Skin of body (tissue), 3 donors: ENCODE measurements at places on chromosomes 13 and 19.
A peak's percentile ranks its signal among the peaks of the same experiment; 100 is the strongest.

- DNase-seq, result no peak
These were observed 10.4 kb upstream of the LCP1 start for GRCh38 chr13:46192412-46192811.

- DNase-seq, result no peak
These were observed 984.8 kb upstream of the MIR17HG start for GRCh38 chr13:90362707-90363106.

DNA sequence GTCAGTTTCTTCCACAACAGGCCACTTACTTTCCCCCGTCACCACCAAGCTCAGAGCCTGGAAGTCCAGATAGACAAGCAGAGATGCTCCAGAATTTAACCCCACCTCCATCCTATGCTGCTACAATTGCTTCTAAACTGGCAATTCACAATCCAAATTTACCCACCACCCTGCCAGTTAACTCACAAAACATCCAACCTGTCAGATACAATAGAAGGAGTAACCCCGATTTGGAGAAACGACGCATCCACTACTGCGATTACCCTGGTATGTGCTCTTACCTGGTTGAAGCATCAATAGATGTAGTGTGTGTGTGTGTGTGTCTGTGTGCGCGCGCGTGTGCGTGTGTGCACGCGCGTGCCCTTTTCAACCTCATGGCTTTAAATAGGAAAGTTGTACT lies 3.7 kb downstream of the KLF5 start:
- DNase-seq, result no peak

DNA sequence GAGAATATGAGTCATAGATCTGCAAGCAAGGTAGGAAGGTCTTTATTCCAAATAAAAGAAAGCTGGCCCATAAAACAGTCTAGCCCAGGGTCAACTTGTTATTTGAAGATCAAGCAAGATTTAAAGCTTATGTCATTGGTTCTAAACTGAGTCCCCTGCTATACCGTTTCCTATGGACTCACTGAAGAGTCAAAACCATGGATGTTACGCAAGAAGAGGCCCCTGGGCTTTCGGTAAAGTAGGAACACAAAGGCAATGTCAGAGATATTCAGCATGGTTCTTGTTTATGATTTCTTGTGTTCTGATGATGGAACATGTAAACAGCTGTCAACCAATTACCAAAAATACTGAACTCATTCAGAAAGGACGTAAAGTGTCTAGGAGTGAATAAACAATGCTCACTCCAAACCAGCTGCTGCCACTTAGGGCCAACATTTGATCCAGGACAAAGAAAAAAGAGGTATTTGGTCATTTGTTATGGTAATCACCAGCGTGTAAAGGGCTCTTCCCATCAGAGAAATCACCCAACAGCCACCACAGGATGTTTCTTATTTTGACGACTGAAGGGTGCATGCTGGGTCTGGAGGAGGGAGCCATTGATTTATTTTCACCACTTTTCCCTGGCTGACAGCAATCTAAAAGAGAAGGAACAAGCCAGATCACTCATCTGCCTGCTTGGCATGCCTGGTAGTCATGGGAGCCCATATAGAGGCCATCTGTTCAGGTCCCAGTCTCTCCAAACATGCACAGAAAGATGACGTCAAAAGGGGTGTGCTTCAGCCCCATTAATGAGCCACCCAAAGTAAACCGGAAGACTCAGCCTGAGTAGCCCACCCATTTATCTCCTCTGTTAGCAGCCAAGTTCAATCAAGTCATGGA lies 68.3 kb downstream of the FGF14 start:
- no peak for DNase-seq

DNA sequence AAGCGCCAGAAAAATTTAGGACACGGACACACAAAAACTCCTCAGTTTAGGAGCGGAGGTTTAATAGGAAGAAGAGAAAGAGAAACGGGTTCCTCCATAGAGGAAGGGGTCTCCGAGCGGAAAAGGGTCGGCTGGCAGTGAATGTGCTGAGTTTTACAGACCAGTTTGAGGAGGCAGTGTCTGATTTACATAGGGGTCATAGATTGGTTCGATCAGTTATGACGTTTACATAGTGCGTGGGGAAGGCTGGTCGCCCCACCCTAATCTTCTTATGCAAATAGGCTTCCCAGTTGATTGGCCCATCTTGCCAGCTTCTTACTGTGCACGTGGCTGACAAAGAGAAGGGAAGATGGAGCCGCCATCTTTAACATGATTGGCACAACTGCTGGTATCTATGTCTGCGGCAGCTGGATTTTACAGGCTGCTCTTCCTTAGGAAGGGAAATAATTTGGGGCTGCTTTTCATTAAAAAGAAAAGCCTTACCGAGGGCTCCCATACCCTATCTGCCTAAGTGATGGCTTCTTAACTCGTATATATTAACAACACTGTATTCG lies 1.2 kb upstream of the ZNF225 start:
- peak; percentile 24 for DNase-seq

GRCh38 chr13:81116461-81117282 lies 775.7 kb upstream of the SPRY2 start:
- DNase-seq, result no peak

GRCh38 chr19:14404312-14404711 lies 14.8 kb downstream of the DDX39A start:
- DNase-seq, result no peak

DNA sequence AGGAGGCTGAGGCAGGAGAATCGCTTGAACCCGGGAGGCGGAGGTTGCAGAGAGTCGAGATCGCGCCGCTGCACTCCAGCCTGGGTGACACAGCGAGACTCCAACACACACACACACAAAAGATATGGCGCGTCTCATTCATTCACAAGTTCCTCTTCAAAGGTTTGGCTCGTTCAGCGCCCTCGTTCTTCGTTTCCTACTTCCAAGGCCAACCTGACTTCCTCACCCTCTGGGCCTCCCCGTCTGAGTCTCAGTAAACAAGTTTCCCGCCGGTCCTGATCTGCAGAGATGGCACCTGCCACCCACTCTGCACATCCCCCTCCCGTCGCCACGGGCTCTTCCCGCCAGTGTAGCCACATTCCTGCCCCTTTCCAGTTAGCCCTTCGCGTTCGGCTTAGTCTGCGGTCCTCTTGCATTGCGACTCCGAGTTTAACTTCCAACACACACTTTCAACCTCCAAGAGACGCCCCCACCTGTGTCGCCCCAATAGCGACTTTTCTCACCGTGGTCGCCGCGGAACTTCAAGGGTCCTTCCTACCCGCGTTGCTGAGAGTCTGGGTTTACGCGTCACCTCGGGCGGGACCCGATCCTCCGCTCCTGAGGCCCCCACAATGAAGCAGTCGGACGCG lies 1.3 kb upstream of the BSG start:
- DNase-seq, result peak; percentile 44

DNA sequence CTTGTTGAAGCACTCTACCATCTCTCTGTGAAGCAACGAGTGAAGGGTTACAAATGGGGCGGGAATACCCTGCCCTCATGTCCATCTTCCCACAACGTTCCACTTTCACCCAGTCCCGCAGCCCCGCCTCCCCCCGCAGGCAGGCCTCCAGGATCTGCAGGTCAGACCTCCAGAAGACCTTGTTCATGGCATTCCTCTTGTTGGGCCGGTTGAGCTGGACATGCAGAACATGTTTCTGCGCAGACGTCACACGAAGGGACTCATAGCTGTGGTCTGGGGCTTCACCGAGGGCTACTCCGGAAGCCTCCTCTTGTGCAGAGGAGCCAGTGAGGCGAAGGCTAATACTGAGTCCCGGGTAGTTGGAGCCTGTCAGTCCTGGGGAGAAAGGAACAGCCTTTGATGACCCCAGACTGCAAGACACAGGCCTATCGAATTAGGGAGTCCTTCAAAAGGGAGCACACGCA lies 420 bp downstream of the ECH1 start:
- peak; percentile 27 for DNase-seq

DNA sequence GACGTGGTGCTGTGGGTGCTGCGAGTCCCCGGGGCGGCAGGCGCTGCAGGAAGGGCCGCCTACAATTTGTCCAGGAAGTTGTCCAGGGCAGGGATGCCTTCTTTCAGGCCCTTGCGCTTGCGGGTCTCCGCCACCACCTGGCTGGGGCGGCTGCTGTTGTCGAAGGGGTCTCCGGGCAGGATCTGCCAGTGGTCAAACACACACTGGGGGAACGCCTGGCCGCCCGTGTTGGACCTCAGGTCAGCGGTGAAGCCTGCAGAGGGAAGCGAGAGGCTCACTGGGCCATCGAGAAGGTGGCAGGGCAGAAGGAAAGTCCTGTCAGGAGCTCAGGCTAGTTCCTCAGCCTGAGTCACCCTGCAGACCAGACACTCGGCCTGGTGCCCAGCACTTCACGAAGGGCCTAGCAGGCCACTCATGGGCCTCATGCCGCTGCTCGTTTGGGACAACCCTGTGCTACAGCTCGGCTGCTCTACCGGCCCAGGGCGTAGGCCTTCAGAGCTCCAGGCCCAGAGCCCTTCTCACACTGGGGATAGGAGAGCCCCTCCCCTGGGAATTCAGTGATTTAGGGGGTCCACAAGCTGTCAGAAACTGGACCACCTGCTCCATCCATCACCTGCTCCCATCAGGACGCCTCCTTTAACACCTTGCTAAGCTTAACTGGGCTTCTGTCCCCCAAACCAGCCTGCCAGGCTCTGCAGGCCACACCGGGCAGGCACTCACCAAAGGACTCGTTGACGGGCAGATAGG lies 5.8 kb upstream of the DAPK3 start:
- no peak for DNase-seq

GRCh38 chr19:4772566-4772965 lies 19.0 kb upstream of the FEM1A start:
- no peak for DNase-seq

DNA sequence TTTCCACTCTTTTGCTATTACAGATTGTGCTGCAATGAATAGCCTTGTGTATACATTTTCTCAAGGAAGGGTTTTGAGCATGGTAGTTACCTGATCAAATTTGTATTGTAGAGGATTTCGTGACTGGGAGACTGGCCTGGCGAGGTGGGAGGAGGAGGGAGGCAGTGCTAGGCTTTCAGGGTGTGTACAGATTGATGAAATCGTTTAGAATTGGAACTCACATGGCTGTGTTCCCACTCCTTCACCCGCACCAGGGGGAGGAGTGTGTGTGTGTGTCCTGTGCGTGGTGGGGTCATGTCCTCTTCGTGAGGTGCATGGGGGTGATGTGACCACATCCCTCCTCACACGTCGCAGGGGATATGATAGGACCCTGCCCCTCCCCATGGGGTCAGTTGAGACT lies 8.3 kb downstream of the PGLYRP1 start:
- DNase-seq, result no peak

DNA sequence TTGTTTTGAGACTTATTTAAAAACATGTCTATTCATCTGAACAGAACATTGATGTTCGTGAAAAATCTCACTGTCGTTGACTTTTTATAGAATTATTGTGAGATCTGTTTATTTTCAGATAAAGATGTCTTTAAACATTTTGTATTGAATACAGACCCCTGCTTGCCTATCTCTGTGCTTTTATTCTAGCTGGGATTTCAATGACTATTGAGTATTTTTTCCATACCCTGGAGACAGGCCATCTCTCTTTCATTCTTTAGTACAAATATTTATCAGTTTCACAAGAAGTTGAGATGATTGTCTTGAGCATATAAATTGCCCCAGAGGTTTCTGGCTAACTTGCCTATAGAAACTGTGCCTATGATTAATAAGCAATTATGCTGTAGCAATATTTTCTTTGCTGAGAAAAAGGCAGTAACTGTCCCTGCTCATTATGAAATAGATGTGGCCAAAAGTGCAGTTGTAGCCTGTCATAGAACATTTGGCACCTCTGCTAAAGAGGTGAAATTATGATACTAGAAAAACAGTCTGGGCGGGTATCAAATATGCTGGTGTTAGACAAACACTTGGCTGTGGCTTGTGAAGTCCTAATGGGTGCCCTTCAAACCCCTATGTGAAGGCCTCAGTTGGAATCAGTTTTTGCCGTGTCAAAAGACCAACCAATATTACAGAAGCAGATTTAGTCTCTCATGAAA lies 360.6 kb downstream of the HS6ST3 start:
- DNase-seq, result no peak

- no peak for DNase-seq
These were observed 145.4 kb upstream of the MYO16 start for GRCh38 chr13:108483981-108484380.

GRCh38 chr13:80360453-80360800 lies 19.5 kb upstream of the SPRY2 start:
- DNase-seq, result peak; percentile 44

GRCh38 chr19:55606471-55606787 lies 982 bp downstream of the ZNF865 start:
- no peak for DNase-seq

GRCh38 chr19:39582891-39583625 lies 19.3 kb upstream of the LGALS13 start:
- DNase-seq, result no peak

- no peak for DNase-seq
These were observed 99.4 kb downstream of the WASF3 start for GRCh38 chr13:26656919-26657318.

DNA sequence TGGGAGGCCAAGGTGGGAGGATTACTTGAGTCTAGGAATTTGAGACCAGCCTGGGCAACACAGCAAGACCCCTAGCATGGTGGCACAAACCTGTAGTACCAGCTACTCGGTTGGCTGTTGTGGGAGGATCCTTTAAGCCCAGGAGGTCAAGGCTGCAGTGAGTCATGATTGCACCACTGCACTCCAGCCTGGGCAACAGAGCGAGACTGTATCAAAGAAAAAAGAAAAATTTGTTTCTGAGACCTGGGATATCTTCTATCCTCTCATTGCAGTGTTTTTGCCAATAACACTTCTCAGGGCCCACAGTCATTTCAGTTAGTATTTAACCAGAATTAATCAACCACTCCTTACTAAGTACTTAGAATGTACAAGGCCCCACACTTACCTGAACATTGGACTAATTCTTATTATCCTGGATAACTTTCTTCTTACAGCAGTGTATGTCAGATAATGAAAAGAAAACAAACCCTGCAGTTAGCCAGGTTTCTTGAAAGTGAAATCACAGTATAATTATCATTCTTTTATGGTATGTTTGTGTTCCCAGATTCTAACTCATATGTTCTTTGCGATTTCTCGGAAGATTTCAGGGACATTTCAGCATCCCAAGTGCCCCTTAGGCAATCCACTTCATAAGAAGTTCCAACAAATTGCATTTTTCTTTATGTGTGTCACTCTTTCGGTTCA lies 75.6 kb upstream of the KLF5 start:
- DNase-seq, result peak; percentile 25

GRCh38 chr13:42396501-42396900 lies 124.5 kb downstream of the AKAP11 start:
- DNase-seq, result no peak

GRCh38 chr13:25034173-25034572 lies 61.8 kb upstream of the PABPC3 start:
- DNase-seq, result no peak

DNA sequence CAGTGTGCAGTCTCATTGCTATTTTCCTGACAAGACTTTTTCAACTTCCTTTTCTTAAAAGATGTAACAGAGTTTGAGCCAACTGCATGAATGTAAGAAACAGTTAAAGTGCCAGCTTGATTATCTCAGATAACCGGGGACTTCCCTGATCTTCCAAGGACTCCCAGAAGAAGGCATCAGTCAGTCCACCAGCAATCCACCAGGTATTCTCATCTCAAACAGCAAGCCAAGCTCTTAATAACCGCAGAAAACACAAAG lies 350.1 kb downstream of the LIG4 start:
- no peak for DNase-seq

- no peak for DNase-seq
These were observed 144.2 kb downstream of the EFNB2 start for GRCh38 chr13:106391271-106391670.
